ENCODE measurements at places on chromosomes 2 and 18.

DNA sequence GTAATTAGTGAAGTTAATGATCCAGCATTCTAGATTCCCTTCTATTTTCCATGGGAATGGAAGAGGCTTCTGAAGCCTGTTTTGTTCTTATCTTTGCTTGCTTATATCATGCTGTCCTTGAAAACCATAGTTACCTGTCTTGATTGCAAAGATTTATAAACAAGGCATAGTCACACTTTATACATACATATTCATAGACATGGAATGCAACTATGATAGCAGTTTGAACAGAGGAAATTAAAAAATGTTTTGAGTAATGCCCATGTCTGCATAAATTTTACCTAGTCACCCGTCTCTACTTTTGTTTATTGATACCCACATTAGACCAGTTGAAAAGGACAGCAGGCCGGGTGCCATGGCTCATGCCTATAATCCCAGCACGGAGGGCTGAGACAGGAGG, 289.0 kb downstream of the PTPRM start:
- DNase-seq = no peak

GRCh38 chr2:105926960-105927678, 182.4 kb downstream of the NCK2 start:
- no peak for DNase-seq

GRCh38 chr2:158297606-158298005, 158.9 kb downstream of the CCDC148 start:
- no peak for DNase-seq

- no peak for DNase-seq
Observed at GRCh38 chr18:62863579-62864001, 148.2 kb downstream of the PHLPP1 start.

DNA sequence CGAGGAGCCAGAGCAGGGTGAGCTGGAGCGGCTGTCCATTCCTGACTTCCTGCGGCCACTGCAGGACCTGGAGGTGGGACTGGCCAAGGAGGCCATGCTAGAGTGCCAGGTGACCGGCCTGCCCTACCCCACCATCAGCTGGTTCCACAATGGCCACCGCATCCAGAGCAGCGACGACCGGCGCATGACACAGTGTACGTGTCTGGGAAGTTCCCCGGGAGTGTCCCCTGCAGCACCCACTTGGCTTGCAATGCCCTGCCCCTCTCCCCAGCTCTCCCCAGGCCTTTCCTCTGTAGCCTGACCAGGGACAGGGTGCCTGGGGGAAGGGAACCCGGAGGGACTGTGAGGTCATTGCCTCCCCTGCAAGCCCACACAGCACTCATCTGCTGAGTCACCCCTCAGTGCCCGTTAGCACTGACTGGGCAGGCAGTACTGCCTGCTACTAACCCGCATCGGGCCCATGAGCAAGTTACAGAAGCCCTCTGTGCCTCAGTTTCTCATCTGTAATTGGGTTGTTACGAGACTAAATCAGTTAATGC, 29.4 kb upstream of the GMPPA start:
- no peak for DNase-seq

DNA sequence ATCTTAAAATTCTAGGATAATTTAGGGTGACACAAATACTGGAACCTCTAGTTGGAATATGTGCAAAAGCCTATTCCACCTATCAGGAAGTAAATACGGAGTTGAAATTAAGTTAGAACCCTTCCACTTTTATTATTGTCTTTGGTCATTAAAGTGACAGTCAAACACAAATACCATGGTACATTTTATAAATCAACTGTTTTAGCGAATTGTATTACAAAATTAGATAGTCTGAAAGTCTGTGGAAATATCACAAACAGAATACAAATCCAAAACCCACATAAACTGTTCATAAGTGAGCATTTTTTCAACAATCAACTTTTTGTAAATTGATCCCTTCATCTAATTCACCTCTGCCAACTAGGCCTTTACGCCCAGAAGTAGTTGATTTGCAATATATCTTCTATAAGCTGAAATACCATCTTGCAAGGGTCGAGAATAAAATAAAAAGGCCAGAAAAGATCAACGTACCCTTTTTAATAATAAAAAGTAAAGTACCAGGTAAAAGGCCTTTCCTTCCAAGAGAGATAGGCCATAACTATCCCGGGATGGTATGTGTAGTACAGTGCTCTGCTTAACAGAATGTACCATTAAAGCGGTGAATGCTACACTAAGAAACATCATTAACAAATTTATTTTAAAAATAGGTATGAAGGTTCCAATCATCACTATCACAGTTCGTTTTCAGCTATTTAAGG, 1.3 kb downstream of the USP34 start:
- no peak for DNase-seq

DNA sequence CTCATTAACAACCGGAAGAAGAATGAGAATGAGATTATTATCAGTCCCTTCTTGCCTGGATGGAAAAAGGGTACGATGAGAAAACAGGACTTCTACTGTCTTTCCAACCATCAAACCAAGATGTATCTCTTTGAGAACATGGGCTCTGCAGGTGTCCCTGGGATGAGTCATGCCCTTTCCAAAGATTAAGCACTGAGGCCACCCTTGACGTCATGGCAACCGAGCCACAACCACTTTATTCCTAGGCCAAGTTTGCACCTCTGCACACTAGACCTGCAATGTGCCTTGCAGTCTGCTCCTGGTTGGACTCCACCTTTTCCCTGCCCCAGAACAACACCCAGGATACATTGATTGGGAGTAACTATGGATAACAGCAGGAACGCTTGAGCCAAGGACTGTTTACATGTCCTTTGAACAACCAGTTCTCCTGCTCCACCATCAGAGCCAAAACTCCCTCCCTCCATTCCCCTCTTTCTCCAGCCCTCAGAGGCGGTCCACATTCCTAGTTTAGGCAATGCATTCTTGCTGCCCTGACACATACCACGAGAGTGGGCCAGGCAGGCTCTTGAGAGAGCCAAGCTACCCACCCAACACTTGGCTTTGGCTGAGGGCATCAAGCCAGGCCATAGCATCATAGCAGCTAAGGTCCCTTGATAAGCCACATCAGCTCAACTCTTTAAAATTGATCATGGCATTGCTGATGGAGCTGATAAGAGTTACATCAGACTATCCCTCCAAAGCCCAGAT, 310.7 kb downstream of the TNS1 start:
- no peak for DNase-seq

DNA sequence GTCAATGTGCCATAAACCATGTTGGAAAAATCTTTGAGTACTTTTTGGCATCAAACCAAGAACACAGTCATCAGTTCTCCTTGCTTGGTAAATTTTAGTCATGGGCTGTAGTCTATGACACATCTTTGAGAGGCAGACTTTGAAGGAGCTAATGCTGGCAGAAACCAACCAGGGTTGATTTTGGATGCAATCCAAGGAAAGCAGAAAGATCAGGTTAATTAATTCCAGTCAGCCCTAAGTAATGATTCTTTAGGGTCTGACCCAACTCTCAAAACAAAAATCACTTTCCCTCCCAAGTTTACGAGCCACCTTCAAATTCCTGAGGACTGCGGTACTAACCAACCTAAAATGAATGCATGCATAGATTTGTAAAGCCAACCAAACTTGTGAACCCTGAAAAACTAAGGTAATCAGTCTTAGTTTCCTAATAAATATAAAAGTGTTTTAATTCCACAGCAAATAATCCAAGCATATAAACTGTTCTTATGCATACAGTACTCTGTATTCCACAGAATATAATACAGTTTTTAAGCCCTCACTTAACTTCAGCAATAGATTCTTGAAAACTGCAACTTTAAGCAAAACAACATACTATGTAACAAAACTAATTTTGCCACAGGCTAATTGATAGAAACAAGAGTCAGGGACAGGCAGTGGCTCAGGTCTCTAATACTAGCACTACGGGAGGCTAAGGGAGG, 22.0 kb downstream of the AP1S3 start:
- no peak for DNase-seq

DNA sequence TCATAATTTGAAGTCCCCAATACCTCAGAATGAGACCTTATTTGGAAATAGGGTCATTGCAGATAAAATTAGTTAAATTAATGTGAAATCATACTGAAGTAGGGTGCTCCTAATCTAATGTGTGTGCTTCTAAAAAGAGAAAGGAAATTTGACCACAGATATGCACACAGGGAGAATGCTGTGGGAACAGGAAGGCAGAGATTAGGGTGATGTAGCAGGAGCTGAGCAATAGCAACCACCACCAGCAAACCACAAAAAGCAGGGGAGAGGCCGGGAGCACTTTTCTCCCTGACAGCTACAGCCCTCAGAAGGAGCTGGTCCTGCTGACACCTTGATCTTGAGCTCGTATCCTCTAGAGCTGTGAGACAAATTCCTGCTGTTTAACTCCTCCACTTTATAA, 24.6 kb upstream of the SCG2 start:
- DNase-seq = no peak

DNA sequence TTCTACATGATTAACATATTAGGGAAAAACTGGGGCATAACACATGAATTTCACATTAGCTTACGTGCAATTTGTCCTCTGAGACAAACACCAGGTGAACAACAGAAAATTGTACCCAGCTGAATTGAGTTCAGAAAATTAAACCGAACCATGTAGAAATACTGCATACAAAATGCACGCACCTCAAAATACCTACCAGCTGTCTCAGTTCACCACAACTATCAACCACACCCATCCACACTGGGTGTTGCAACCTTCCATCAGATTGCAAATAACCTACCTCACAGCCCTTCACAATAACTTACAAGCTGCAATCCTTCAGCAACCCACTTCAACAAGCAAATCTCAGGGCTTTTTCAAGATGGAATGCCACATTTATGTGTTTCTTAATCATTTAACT, 55.9 kb downstream of the UNC50 start:
- DNase-seq = no peak

DNA sequence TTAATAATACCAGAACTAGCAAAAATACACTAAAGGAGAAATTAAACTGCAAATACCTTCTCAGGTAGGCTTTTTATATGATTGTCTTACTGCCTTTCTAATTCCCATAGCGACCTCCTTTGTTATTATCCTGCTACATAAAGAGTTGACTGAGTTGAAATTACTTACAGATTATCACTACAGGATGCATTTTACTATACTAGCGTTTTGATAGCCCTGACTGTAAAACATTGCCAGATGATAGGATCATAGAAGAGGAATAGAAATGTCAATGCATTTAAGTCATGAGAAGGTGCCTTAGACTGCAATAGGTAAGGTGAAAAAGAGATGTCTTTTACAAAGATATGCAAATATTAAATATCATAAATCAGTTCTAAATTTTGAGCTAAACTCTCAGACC, 639.7 kb downstream of the NRXN1 start:
- no peak for DNase-seq

DNA sequence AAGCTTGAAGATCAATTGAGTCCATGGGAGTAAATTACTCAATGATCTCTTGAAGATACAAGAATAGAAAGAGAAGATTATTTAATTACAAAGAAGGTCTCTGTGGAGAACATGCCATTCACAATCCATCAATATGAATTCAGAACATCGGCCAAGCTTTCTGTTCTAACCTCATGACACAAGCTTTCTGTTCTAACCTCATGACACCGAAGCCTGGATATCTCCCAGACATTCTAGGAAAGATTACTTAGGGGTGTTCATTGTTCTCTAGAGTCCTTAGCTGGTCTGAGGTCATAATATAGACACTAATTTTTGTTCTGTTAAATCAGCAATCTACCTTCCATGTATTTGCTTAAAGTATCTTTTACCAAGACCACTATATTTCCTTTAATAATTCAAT, 95.5 kb downstream of the RDH14 start:
- DNase-seq = no peak

DNA sequence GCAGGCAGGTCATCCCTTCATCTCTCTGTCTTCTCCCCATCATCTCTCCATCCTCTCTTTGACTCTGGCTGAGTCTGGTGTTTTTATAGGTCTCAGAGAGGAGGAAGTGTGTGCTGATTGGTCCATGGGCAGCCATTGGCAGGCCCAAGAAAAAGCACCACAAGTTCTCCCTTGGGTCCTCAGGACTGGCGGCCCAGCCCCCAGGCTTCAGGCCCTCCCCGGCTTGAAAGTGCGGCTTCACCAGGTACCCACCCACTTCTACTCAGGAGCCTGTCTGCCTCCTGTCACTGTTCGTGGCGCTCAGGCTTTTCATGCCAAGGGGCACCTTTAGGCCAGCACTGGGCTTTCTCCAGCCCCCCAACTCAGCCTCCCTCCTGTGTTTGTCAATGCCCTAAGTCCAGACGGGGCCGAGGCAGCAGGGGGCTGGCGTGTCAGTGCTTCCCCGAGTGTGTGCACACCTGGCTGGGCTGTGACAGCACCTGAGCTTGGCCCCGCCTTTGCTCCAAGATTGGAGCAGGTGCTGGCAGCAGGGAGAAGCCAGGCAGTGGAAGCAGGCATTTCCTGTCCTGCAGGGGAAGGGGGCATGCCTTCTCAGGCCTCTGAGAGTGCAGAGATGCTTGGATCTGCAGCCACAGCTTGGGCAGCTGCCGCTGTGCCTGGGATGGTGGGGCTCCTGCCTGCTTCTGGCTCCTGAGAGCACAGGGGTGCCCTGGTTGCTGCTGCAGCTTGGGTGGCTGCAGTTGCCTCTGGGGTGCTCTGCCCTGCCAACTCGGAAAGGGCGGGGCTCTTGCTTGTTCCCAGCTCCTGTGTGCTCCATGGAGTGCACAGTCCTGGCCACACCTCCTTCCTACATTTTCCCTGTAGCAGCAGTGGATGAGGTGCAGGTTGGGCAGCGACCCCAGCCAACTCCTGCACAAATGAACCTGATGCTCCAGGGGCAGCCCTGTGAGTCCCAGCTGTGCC, 34.1 kb downstream of the FBXO48 start:
- no peak for DNase-seq

DNA sequence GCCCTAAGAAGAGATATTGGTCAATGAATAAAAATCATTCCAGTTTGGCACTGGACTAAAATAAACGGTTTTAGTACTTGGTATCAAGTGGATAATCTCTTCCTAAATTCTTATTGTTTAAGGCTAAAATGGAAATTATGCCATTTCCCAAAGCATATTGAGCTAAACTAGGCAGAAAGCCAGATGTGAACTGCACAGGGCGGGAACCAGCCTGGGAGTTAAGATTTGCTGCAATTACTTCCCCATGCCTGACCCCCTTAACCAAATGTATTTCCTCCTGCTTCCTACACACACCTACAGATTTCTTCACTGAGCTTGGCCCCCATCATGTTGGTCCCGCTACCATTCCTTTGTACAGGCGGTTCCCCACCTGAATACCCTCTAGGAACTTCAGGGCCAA, 12.2 kb downstream of the ZBTB7C start:
- DNase-seq = no peak

DNA sequence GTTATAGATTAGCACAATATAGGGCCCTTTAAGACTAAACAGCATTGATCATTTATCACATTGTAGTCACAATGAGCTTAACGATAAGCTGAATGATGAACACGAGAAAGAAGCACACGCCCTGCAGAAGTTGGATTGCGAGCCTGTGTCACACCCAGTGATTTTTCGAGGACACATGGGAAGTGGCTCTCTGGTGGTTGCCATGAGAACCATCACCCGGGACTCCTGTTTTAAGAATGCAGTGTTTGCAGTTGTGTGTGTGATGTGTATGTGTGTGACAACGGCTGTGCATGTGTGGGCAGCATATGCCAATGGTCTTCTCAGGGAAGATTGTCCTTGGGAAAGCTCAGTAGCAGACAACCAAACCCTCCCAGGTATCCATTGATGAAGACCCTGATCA, 69.2 kb downstream of the PDCL3 start:
- no peak for DNase-seq

- DNase-seq = no peak
Observed at GRCh38 chr2:61834893-61835292, 19.0 kb downstream of the FAM161A start.

Measured in T47D (cell line).